ENCODE measurements at places on chromosomes 1 and 21. TPM values are rescaled to one million over a fixed set of nuclear protein-coding genes. Genes with fewer than 3 reads are reported as not detected.

- no peak for DNase-seq
These were observed 49.8 kb upstream of the KCNE1 start for GRCh38 chr21:34561806-34562205.

AMY1C gene
- total RNA-seq, result not detected

GRCh38 chr1:28790377-28791035, 21.5 kb upstream of the OPRD1 start:
- no peak for DNase-seq

FAM72D gene
- total RNA-seq, result 0.48 TPM

ELAPOR1 gene
- total RNA-seq, result 0.29 TPM

DNA sequence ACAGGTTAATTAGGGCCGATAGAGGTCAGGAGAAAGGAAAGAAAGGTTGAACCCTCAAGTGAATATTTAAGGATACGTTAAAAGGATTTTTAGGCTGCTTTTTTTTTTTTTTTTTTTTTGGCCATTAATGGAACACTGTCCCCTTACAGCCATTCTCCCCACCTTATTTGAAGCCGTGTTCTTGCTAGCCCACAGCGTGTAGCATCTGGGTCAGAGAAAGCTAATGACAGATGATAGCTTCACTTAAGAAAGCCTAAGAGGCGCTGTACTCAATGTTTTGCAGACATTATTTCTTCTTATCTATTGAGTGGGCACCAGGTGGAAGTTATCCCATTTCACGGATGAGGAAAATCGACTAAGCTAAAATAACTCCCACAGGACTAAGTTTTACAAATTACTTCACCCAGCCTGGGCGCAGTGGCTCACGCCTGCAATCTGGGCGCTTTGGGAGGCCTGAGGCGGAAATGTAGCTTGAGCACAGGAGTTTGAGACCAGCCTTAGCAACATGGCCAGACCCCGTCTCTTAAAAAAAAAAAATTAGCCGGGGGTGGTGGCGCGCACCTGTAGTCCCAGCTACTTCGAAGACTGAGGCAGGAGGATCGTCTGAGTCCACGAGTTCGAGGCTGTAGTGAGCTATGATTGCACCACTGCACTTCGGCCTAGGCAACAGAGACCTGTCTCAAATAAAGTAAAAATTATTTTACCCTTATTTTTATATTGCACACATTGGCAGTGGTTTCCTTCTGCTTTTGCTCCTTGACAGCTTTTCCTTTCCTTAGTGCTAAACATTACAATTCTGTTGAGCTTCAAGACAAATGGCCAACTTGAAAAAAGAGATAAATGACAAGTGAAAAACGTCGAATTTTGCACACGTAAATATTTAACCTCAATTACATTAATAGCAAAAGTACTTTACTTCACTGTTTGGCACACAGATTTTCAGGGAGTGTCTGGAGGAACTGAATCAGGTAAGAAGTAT, 1.1 kb upstream of the PHTF1 start:
- no peak for DNase-seq

- DNase-seq, result no peak
These were observed 37.1 kb upstream of the KANK4 start for GRCh38 chr1:62356257-62356835.

GRCh38 chr1:109391157-109391556, 6.6 kb downstream of the SORT1 start:
- DNase-seq, result no peak

PGBD5 gene
- 0.12 TPM for total RNA-seq

GRCh38 chr1:3441880-3442279, 12.6 kb upstream of the ARHGEF16 start:
- no peak for DNase-seq

GRCh38 chr1:197224160-197224559, 43.9 kb upstream of the CRB1 start:
- DNase-seq, result no peak

GRCh38 chr1:155226188-155226909, 17.9 kb downstream of the MTX1 start:
- DNase-seq, result no peak

Data from glomerular endothelial cell (primary cell).